ENCODE measurements at places on chromosomes 12 and 14.

- no peak for DNase-seq
Observed at GRCh38 chr12:133026996-133027395, 10.3 kb upstream of the ZNF84 start.

GRCh38 chr12:68481181-68481941 lies 129.3 kb upstream of the RAP1B start:
- DNase-seq, result no peak

DNA sequence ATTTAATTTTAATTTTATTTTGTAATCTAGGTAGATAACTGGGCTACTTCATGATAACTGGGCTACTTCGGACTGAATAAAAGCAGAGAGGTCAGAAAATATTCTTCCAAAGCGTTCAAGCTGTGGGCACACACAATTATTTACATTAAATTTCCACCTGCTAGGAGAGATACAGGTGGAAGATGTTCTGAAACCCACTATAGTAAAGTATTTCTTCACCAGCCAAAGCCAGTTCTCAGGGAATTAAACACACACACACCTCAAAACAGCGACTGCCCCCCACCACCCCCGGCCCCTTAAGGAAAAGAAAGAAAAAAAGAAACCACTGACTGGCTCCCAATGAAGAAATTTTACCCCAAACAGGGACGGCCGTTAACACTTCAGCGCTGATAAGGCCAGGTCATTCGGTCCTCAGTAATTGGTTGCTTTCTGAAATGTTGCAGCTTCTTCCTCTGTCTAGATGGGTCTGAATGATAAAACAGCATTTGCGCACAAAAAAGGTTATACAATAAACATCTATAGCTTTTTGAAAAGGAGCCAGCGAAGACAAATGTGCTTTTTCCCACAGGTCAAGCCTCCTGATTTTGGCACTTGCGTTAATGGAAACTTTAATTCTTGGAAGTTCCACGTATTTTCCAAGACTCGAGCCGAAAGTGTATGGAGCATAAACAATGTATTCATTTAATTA lies 771 bp upstream of the KCNJ8 start:
- DNase-seq, result no peak

- DNase-seq, result no peak
Observed at GRCh38 chr14:68968721-68969120, 10.4 kb downstream of the ACTN1 start.

- no peak for DNase-seq
Observed at GRCh38 chr12:96814200-96814599, 92.9 kb upstream of the NEDD1 start.

- DNase-seq, result peak; percentile 7
Observed at GRCh38 chr14:21711360-21711961, 37.8 kb upstream of the OR4E1 start.

DNA sequence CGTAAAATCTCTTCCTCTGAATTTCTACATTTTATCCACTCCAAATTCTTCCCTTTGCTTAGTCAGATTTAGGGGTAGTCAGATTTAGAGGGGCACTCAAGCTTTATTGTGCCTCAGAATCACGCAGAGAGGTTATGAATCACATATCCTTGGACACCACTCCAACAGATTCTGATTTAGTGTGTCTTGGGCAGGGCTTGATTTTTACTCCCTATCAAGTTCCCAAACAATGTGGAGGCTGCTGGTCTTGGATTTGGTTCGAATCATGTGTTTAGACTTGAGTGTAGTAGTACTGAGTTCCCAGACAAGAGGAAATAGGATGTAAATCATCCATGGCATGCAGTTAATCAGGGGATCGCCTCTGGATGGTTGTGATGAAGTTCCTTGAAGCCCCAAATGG lies 298.1 kb upstream of the CLEC14A start:
- DNase-seq, result no peak
